ENCODE measurements at places on chromosomes 2 and 18. TPM values are rescaled to one million over a fixed set of nuclear protein-coding genes. Genes with fewer than 3 reads are reported as not detected.

The TTN gene
- 153 TPM for total RNA-seq

The RNU2-63P gene
- total RNA-seq: 15.4 TPM

DNA sequence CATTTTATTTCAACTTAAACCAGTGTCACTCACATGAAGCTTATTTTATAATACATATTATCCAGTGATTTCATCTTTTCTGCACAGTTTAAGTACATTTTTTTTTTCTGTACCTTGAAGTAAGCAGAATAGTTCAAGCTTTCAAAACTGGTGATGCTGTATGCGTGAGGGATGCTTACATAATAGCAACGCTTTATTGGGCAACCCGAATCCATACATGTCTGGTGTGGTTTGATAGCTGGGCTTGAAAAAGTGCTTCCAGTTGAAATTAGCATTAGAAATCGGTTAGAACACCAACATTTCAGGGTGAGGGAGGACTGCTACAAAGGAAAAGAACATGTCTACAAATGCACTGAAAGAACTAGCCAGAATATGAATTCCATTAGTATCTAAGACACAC is 117.4 kb downstream of the MBP start:
- DNase-seq: no peak

The ME2 gene
- total RNA-seq: 29.5 TPM

The DSG1 gene
- not detected for total RNA-seq

DNA sequence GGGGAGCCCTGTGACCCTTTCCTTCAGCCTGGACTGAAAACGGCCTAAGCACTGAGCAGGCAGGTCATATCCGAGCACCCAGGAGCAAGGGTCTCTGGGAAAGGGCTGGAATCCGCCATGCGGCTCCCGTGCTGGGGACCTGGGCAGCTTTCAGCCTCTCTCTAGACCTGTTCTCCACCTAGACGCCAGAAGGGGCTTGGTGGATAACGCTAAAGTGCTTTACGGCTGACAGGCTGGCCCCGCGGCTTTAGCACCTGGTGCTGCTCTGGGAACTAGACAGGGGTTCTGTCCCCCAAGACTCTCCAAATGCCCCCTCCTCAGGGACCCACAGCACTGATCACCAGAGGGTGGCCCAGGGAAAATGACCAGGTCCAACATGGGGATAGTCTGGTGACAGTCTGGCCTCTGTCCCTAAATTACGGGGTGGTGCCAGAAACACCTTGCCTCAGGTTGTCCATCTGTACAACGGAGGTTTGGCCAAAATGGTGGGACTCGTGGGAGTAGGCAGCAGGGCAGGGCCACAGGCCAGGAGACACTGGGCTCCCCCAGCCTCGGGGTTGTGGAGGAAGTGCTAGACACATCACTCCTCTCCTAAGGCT is 13.0 kb downstream of the SDC1 start:
- no peak for DNase-seq

- DNase-seq: no peak
Observed at GRCh38 chr2:204650611-204651010, 105.3 kb downstream of the PARD3B start.

GRCh38 chr2:32720771-32721170 is 92.9 kb downstream of the TTC27 start:
- no peak for DNase-seq

DNA sequence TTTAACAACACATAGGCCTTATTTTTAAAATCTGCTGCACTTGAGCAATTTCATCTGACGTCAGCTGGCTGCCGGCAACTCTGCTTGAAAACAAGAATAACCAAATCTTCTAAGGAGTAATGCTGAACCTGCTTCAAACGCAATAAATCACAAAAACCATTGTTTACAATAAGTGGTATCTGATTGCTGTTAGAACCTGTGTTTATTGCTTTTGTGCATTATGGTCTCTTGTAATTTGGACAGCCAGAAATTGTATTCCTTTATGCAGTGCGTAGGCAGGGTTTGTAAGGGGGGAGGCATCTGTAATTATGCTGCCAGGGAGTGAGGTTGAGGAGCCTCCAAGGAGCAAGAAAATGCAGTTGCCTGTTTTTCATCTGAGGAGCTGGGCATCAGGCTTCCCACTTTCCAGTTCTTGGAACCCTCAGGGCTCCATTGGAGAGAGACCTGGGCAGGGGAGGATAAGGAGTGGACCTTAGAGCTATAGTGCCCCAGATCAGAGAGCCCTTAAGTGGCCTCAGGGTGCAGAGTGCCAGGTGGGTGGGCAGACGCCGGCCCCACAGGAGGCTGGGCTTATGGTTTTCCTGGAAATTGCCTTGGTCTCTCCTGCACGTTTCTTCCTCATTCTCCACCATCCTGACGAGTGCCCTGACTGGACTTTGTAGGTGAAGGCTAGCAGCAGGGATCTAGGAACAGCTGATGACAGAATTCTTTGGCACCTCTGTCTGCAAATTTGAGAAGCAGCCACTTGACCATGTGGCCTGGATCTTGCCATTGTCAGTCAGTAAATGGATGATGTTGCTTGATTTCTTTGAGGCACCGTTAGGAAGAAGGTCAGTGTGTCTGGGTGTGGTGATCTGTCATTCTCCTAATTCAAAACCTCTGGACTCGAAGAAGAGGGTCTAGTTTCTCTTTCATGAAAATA is 129.2 kb downstream of the KLHL29 start:
- DNase-seq: no peak

GRCh38 chr2:42854207-42854818 is 61.9 kb upstream of the HAAO start:
- DNase-seq: no peak

The GCG gene
- total RNA-seq: not detected

The TEKT4 gene
- total RNA-seq: not detected

- DNase-seq: no peak
Observed at GRCh38 chr2:165373278-165374010, 96.1 kb upstream of the CSRNP3 start.

DNA sequence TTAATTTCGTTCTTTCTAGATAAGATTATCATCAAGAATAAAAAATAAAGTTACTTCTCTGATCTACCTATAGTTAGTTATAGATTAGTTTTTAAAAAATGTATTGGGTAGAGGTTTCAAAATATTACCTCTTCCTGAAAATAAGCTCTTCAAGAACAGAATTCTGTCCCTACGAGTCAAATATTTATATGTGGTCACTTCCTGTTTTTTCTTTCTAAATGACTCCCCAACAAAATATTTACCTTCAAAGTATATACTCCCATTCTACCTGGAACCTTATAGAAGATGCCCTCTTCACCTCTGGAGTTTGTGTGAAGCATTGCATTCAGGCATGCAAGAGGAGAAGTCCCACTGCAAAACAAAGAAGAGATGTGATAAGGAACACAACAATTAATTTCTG is 72.3 kb downstream of the ASXL2 start:
- DNase-seq: no peak

- no peak for DNase-seq
Observed at GRCh38 chr2:27705851-27706622, 42.3 kb downstream of the SLC4A1AP start.

DNA sequence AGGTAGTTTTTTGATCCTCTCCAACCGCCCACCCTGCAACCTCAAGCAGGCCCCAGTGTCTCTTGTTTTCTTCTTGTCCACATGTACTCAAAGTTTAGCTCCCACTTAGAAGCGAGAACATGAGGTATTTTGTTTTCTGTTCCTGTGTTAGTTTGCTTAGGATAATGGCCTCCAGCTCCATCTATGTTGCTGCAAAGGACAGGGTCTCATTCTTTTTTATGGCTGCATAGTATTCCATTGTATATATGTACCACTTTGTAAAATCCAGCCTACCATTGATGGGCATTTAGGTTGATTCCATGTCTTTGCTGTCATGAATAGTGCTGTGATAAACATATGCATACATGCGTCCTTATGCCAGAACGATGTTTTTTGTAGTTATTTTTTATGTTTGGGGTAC is 2.5 kb downstream of the CRYGC start:
- no peak for DNase-seq

DNA sequence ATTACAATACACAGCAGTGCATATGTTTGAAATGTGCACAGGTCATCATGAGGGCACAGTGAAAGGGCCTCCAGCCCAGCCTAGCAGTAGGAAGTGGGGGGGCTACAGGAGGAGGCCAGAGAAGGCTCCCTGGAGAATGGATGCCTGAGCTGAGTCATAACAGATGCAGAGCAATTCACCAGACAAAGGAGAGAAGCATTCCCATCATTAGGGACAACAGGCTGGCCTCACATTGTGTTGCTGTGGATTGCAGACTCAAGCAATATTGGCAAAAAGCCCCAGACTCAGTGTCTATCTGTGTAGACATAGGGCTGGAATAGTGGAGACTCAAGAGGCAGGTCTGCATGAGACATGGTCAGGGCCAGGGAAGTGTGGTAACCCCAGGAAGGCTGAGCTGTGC is 329.9 kb downstream of the DLGAP1 start:
- DNase-seq: no peak

DNA sequence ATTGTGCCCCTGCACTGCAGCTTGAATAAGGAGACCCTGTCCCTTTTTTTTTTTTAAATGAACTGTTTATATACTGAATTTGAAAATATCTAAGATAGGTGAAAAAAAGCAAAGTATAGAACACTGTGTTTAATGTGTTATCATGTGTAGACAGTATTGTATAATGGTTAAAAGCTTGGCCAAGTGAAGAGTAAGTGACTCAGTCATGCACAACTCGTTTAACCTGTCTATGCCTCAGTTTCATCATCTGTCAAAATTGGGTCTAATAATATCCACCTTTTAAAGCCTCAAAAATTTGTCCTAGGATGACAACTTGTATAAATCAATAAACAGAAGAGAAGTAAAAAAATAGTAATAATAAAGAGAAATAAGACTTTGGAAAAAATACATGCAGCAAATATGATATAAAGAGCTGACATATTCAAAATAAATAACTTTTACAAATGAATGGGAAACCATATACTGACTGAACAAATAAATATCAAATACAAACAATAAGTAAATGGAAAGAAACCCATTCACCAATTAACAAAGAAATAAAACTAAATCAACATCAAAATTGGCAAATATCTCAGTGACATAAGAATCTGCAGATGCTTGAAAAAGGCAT is 113.7 kb downstream of the C2orf74 start:
- DNase-seq: no peak

The TMEM247 gene
- total RNA-seq: not detected

GRCh38 chr18:52334307-52334706 is 5.7 kb upstream of the DCC start:
- no peak for DNase-seq

DNA sequence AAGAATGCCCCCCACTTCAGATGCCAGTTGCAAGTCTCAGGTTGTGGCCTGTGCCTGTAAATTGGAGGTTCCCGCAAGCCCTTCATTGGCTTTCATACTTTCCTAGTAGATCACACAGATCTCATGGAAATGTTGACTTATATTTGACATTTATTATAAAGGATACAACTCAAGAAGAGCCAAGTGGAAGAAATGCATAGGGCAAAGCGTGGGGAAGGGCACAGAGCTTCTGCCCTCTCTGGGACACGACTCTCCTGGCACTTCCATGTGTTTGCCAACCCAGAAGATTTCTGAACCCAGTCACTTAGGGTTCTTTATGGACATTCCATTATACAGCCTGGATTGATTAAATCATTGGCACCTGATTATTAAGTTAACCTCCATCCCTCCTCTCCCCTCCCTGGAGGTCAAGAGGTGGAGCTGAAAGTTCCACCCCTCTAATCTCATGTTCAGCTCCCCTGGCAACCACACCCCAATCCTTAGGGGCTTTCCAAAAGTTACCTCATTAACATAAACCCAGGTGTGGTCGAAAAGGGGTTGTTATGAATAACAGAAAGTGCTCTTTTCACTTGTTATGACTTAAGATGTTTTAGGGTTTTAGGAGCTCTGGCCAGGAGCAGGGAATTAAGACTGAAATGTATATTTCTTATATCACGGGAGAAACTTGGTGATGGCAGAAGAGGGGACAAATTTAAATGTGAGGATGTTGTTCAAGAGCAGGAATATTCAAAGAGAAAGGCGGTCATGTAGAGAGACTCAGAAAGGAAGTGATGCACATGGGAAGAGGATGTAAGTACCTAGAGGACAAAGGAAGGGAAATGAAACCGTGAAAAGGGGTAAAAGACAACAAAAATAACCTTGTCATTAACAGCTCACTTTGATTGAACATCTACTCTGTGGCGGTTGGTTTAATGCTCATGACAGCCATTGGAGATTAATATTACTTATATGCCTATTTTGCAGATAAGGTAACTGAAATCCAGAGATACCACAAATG is 31.8 kb downstream of the SP100 start:
- no peak for DNase-seq

The PSD4 gene
- 124 TPM for total RNA-seq

GRCh38 chr18:23036660-23037201 is 98.6 kb upstream of the CABLES1 start:
- DNase-seq: no peak

DNA sequence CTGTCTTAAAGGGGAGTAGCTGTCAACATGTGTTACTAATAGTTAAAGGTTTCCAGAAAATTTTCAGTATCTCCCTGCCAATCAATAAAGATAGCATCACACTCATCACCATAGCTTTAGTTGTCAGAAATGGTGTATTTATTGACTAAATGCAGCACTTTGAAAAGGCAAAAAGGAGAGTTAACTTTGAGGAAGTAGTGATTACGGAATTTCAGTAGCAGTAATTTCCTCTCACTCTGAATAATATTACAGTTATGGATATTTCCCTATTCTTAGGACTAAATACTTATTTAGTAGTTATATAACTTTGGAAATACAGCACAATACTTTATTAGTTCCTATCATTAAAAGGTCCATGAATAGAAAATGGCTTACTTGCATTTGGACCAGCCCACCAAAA is 250.5 kb downstream of the CAMKMT start:
- no peak for DNase-seq

DNA sequence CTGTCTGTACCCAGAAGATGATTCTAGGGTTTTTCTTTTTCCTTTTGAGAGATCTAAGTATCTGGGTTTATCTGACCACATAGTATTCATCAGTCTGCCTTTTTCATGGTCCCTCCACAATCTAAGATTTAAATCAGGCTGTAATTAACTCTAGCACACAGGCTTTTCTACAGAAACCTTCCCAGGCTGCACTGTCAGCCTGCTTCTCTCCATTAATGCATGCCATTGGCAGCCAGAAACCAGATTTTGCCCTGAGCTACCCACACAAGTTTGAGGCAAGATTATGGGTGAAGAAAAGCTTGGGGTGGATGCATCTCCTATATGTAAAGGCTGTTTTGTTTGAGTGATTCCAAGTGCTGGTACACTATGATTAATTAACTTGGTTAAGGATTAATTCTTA is 45.7 kb upstream of the EML4 start:
- DNase-seq: no peak

GRCh38 chr2:54279385-54279784 is 23.4 kb upstream of the TSPYL6 start:
- DNase-seq: no peak

DNA sequence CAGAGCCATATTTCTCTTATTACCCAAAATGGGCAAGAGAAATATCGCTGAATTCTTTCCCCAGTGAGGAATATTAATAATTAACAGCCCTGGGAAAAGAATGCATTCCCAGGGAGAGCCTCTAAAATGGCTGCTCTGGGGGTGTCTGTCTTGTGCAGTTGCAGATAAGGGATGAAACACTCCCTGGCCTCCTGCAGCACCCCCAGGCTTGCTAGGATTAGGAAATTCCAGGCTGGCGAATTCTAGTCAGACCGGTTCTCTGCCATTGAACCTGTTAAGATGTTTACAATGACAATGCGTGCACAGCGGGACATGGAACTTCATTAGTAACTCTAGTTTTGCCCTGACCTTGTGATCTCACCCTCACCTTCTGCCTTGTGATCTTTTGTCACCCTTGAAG is 24.5 kb downstream of the MRPL30 start:
- DNase-seq: no peak

The KHK gene
- total RNA-seq: 5.3 TPM
